ENCODE measurements at places on chromosomes 12 and 14.

DNA sequence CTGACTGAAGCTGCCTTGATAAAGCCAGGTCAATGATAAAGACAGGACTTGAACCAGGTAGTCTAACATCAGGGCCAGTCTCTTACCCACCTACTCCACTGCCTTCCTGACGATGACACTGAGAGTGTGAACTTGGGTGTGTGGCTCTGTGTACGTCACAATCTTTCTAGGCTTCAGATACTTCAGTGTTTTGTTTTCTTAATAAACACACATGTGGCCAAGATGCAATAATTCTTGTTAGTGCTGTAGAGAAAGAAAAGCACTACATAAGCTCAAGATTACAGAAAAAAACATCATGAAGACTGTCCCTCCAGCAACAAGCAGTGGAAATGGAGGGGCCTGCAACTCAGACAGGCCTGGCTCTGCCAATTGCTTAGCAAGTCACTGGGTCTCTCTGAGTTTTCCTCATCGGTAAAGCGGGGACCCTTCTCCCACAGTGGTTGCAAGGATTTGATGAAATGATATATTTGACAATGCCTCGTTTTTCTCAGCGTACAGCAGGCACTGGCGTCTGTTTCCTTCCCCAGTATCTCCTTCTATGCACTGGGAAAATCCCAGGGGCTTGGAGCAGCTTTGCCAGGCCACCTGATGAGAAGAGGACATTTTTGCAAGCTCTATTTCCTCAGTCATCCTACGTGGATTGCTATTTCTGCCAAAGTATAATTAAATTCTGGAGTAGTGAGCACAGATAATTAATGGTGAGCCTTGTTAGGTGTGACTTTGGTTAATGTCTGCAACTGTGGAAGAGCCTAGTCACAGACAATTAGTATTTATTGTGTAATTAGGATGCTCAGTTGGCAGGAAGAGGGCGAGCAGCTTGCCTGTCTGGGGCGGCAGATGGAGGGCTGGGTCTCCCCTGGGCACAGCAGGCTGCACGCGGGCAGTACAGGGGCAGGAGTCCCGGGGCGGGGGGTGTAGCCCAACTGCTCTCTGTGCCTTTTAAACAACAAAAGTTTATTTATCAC is 55.8 kb upstream of the CHGA start:
- DNase-seq: no peak

DNA sequence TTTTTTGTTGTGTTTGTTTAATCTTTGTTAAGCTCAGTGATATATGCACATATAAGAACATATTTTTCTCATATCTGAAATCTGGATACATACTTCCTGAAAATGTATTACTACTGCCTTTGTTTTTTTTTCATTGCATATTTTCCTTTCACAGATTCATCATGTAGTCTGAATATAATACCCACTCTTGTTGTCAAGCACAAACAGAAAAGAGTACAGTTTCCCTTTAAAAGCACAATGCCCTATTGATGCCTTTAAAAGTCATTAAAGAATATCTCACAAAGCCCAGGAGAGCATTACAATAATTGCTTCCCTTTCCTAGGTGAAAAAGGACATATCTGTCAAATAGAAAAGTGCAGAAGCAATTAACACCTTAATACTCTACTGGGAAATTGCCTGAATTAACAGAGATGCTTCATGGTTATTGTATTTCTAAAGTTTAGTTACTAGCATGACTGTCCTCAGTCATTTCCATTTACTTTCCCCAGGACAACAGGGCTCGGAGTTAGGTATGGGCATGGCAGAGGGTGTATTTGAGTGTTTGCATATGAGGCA is 107.4 kb downstream of the GRIP1 start:
- DNase-seq: no peak

GRCh38 chr12:40313928-40314327 is 89.1 kb downstream of the LRRK2 start:
- no peak for DNase-seq

- no peak for DNase-seq
Observed at GRCh38 chr12:83123039-83123438, 436.3 kb downstream of the TMTC2 start.

DNA sequence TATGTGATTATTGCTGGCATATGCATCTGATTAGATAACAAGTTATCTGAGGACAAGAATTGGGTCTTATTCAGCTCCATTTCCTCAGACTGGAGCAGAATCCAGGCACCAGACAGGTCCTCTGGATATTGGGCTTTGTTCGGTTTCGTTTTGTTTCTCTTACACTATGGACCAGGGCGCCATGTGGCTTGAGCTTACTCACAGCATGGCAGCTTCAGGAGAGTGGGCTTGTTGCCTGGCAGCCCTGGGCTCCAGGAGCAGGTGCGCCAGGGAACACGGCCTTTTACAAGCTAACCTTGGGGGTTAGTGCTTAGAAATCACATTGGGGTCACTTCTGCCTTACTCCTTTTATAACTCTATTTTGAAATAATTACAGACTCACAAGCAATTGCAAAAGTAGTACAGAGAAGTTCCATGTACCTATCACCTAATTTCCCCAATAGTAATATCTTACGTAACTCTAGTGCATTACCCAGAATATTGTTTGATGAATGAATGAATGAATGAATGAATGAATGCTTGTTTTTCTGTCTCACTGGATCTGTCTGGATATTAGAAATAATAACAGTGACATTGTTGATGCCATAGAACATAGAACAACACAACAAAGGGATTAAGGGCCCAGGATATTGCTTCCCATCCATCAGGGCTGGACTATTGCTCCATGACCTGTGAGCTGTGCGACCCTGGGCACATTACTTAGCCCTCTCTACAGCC is 39.0 kb downstream of the CMKLR1 start:
- no peak for DNase-seq

GRCh38 chr14:21302013-21302835 is 22.3 kb downstream of the RPGRIP1 start:
- no peak for DNase-seq

DNA sequence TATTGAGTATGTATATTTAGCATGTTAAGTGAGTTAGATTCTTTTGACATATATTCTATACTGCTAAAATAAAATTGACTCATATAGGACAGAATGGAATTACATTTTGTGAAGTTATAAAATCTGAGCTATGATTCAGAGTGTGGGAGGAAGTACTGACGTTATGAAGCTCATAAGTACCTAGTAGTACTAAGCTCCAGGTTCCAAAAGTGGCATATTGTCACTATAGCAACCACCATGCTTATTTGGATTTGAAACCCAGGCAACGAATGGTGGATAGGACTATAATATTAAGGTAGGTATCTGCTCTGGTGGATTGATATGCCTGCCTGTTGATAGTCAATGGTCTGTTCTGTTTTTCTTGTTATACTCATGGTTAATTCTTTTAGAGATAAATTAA is 2.2 kb upstream of the FBXO33 start:
- no peak for DNase-seq

- DNase-seq: no peak
Observed at GRCh38 chr12:75721796-75722195, 210.4 kb upstream of the KRR1 start.

GRCh38 chr14:22305607-22306006 is 283.4 kb downstream of the DAD1 start:
- DNase-seq: no peak

- DNase-seq: peak; percentile 87
Observed at GRCh38 chr12:93127582-93128331, 198.7 kb upstream of the EEA1 start.

GRCh38 chr14:35480119-35480769 is 53.7 kb upstream of the INSM2 start:
- DNase-seq: no peak

GRCh38 chr14:105256292-105256960 is 8.1 kb downstream of the BTBD6 start:
- DNase-seq: no peak

GRCh38 chr12:125015680-125016310 is 22.4 kb downstream of the BRI3BP start:
- DNase-seq: no peak

DNA sequence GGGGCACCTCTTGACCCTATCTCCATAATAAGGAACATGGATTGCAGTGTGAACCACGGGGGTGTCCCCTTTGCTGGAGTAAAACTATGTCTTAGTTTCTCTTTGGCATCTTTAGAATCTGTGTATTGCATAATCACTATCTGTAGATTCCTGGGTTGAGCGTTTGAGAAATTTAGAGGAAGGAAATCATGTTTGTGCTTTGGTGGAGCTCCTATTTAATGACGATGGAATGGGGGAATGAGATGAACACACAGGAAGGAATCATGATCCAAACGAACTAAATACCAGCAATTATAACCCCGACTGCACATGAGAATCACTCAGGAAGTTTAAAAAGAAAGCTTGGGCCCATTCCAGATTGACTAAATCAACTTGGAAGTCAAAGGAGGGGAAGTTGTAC is 1.3 kb upstream of the MYG1 start:
- DNase-seq: peak; percentile 76

DNA sequence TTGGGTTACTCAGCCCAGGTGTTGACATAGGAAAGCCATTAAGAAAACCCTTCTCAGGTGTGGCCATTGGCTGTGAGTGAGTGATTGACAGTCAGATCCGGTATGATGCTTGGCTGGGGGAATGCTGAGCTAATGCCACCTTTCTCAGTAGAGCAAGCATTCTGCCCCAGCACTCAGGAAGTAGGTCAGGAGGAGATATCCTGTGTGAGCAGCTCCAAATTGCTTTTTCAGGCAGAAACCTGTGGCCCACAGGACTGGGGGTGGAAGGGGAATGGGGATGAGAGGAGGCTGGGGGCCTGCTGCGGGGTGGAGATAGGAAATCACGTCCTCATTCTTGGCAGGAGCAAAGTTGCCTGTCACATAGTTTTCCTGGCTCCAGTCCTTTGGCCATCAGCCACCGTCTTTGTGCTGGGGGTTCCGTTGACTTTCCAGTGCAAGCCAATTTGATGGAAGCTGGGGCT is 55.7 kb downstream of the NINJ2 start:
- DNase-seq: no peak

GRCh38 chr14:79584679-79585078 is 626.6 kb downstream of the DIO2 start:
- peak; percentile 76 for DNase-seq

DNA sequence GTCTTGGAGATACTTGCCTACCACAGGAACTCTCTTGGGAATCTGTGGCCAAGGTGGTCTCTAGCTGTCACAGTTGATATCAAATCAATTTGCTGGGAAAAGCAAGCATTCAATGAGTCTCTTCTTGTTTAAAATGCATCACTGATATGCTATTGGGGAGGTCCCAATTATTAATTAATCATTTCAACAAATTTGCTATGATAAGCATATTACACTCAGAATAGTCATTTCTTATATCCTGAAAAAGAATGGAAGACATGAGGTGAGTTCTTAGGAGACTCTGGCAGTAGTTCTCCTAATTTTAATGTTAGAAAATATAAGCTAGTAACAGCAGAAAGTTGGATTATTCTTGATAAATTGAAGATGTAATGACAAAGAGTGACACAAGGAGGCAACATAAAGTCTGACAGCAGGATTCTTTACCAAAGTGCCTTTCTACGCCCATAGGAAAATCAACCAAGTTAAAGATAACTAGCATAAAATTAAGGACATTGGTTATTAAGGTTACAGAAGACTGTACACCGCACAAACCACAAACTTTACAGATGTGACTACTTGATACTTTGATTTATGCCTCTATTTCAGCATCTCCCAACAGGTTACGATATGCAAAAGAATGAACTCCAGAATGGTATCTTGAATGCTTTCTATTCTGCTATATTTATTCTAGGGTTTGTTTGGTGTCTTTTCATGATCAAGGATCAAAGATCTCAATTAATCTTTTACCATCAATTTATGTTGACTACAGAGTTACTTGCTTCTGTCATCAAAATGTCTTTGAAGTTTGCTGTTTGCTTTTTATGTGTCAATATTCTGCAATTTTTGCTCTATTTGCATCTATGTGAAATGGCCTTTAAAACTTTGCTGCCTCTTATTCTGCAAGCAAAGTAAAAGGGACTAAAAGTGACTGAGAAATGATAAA is 349.6 kb upstream of the CLEC14A start:
- no peak for DNase-seq

GRCh38 chr14:34035177-34035933 is 84.5 kb upstream of the EGLN3 start:
- DNase-seq: no peak

- no peak for DNase-seq
Observed at GRCh38 chr14:52072266-52072780, 3.5 kb upstream of the NID2 start.

- peak; percentile 20 for DNase-seq
Observed at GRCh38 chr12:56931474-56931978, 2.7 kb downstream of the SDR9C7 start.

- no peak for DNase-seq
Observed at GRCh38 chr14:22981876-22982476, 375 bp downstream of the AJUBA start.
